ENCODE measurements at places on chromosomes 11 and 22. TPM values are rescaled to one million over a fixed set of nuclear protein-coding genes. Genes with fewer than 3 reads are reported as not detected.

Gene CRYBB2
- not detected for total RNA-seq

Gene VPREB1
- not detected for total RNA-seq

Gene UCP3
- not detected for total RNA-seq

Gene KCNJ4
- not detected for total RNA-seq

Gene FAM111B
- total RNA-seq = 13.3 TPM

Gene HORMAD2
- not detected for total RNA-seq

Gene PLEKHB1
- not detected for total RNA-seq

Gene TRIM44
- total RNA-seq = 13.0 TPM

DNA sequence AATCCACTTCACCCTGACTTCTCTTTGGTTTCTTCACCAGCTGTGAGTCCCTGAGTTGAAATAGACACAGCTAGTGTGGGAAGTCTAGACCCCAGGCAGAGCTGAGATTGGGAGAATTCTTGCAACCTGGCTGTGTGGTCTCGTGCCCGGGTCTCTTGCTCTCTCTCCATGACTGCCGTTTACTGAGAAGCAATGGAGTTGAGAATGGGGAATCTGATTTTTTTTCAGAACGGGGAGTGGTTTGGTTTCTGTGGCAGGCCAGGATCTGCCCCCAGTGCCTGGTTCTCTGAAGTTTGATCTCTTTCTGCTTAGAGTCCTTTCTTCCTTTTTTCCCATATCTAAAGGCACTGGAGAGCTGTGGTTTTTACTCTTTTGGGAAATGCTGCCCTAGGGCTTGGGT, 1.5 kb downstream of the SIDT2 start:
- DNase-seq = no peak

GRCh38 chr11:69654660-69655478, 13.9 kb downstream of the CCND1 start:
- peak; percentile 52 for DNase-seq

DNA sequence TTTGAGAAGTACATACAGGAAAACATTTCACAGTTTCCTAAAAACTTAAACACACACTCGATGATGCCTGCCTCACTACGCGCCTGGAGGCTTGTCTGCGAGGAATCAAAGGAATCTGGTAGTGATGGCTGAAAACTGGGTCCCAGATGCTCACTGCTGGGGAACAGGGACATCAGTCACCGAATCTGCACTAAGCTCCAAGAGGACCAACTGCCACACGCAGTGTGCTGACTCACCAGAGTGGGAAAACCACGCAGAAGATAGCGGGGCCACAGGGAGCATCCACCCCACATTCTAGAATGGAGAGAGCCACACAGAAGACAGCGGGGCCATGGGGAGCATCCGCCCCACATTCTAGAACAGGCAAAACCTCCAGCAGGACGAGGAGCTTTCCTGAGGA, 24.3 kb upstream of the MOB2 start:
- DNase-seq = no peak

DNA sequence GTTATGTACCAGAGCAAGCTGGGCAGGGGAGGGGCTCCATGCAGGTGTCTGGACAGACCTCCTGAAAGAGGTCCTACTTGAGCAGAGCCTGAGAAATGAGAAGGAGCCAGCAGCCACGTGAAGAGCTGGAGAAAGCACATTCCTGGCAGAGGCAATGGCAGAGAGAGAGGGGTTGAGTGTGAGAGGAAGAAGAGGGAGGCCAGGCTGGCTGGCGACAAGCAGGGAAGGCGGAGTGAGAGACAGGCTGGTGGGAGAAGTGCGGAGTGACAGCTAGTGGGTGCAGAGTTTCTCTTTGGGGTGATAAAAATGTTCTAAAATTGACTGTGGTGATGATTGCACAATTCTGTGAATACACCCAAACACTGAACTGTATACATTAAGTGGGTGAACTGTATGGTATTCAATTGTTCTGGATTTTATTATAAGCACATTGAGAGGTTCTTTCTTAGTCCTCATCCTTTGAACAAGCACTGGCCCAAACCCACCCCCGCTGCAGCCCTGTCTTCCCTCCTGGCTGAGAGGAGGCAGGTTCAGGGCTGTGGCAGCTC, 29.4 kb downstream of the RPL27A start:
- DNase-seq = no peak

GRCh38 chr11:1200611-1201191, 22.2 kb upstream of the MUC5B start:
- DNase-seq = no peak

DNA sequence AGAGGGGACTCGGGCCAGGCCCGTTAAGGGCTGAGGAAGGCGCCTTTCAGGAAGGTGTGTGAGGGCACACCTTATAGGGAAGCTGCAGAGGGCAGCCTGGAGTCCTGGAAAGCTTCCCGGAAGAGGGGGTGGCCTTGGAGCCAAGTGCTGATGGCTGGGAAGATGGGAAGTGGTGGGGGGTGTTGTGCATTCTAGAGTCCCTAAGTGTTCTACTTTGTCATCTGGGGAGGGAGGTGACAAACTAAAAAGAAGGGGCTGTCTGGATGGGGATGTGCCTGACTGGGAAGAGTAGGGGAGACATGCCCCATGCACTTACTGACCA, 6.8 kb downstream of the ZDHHC8 start:
- DNase-seq = no peak

GRCh38 chr11:16783321-16783801, 44.9 kb downstream of the C11orf58 start:
- no peak for DNase-seq

DNA sequence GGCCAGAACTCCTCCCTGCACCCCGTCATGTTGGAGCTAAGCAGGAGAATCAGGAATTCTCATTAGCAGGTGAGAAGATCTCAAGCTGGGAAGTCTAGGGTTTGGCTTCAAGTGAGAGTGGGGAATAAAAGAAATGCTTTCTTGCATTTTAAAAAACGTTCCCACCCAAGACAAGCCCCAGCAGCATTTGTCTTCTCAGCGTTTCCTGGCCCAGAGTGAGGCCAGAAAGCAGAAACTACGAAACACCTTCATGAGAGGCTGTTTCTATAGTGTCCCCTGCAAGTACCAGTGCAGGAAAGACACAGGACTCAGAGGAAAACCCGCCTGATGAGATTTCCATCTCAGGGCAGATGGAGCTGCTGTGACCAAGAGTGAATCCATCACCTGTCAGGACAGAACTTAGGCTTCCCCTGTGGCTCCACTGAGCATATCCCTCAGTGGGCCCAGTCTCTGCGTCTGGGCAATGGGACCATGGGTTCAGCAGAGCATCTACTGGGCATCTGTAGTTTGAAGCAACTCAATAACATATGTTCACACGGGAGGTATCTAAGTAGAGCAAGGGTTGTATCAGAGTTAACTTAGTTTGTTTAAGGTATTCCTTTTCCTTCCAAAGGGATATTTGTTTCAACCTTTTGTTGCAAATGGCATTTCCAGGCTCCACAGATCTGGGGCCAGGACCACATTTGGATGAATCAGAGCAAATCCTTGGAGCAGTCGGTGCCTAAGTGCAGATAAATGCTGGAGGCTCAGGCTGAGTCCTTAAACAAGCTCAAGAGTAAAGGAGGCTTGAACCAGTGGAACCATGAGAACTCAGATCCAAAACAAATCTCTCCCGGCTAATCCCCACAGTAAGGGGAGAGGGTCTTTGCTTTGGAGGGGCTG, 548.3 kb downstream of the MIAT start:
- DNase-seq = no peak

DNA sequence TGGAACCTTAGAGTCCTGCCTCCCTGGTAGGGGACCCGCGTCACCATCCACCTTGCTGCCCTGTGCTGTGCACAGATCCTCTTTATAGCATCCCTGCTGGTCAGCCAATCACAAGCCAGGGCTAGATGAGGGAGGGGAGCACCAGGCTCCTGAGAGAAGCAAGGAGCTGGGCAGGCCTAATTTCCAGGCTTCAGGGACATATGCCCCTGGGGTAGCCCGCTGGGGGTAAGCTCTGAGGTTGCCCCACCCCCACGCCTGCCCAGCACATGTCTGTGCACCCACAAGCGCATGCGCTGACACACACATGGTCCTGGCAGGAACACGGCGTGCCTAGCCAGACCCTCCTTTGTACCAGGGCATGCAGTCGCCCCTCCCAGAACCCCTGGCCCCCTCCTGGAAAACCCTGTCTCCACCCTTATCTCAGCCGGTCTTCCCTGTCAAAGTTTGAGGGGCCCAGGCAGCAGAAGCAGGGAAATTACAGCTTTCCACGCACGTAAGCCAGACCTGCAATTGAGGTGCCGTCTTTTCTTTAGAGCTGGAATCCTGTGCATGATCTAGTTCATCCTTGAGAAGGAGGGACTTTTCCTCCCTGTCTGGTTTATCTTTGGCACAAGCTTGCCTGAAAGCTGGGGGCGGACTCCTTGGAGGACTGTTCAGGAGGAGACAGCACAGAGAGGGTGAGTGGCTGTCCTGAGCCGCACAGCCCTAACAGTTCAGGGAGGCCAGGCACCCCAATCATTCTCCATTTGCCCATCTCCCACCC, 2.1 kb downstream of the SSTR3 start:
- no peak for DNase-seq

GRCh38 chr11:74749127-74749964, 697 bp downstream of the RNF169 start:
- DNase-seq = peak; percentile 66

- no peak for DNase-seq
These were observed 1074.5 kb downstream of the LRRC4C start for GRCh38 chr11:40384991-40385390.

- no peak for DNase-seq
These were observed 954 bp upstream of the MN1 start for GRCh38 chr22:27802346-27803073.

DNA sequence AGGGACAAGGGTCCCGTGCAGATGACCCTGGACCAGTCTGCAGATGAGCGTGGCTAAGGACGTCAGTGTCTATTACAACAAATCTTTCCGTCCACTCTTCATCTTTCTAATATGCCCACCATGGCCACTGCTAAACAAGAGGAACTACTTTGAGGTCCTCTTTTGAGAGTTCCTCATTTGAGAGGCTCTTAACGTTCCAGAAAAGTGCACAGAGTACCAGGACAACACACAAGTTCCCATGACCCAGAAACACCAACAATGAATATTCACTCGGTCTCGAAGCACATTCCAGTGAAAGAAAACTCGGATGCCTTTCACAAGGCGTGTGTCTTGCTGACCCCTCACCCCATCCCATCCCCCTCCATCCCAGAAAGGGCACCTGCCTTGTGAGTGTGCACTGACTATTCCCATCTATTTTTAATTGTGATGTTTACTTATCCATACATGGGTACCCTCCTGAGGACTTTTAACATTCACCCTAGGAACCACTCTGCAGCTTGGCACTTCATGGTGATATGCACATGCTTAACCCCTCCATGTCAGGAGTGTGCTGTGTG, 157.0 kb downstream of the SHANK2 start:
- DNase-seq = no peak

DNA sequence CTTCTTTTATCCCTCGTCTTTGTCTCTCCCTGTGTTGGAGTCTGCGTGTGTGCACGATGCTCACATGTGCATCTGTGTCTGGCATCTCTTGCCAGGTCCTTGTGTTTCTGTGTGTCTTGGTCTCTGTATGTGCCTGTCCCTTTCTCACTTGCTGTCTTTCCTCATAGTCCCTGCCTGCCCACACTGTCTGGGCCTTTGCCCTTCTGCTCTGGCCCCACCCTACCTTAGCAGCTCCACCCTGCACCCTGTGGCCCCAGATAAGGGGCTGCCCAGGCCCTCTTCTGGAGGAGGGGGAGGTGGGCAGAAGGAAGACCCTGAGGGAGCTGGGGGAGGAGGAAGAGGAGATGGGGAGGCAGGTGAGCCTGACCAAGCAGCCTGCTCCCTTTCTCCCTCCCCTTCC, 2.8 kb downstream of the EHBP1L1 start:
- no peak for DNase-seq

- no peak for DNase-seq
These were observed 91.7 kb downstream of the TENM4 start for GRCh38 chr11:79348976-79349682.

GRCh38 chr11:117239295-117239694, 6.8 kb downstream of the RNF214 start:
- peak; percentile 55 for DNase-seq

DNA sequence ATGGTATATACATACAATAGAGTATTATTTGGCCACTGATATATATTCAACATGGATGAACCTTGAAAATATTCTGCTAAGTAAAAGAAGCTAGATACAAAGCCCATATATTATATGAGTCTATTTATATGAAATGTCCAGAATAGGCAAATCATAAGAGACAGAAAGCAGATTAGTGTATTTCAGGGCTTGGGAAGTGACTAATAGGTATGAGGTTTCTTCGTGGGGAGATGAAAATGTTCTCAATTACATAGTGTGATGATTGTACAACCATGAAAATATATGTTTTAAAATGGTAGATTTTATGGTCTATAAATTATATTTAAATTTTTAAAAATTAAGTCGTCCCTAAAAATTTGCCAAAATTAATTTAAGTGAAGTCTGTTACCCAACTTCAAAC, 92.2 kb downstream of the STK33 start:
- DNase-seq = no peak

GRCh38 chr11:2758751-2759150, 59.0 kb upstream of the KCNQ1OT1 start:
- DNase-seq = no peak

DNA sequence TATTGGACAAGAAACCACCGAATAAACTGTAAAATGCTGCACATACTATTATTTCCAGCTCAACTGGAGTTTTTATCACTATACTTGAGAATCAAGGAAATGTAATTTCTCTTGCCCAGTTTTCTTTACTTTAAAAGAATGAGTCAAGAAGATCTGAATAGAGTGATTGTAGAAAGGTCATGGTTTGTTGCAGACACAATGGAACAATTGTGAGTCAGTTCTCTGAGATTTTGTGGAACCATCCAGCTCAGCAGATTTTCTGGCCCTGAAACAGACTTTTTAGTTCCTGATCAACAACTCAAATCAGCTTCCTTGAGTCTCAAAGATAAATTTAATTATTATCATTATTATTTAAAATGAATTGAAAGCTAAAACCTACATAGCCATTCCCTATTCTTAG, 1.3 kb downstream of the TCN1 start:
- DNase-seq = no peak

DNA sequence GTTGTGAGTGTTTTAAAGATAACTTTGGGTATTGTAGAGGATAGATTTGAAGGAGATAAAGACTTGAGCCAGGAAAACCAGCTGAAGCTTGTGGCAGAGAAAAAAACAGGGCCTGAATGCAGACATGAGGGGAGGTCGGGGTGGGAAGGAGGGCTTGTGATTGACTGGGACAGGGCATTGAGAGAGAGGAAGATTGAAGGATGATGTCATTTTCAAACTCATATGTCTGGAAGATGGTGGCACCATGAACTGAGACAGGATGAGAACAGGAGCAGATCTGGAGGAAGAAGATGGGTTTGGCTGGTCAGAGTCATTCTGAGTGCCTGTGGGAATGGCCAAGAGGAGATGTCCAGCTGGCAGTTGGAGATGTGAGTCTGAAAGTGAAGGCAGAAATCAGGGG, 14.7 kb downstream of the CSNK2A3 start:
- DNase-seq = no peak
